ENCODE measurements at places on chromosomes 5 and 9.

DNA sequence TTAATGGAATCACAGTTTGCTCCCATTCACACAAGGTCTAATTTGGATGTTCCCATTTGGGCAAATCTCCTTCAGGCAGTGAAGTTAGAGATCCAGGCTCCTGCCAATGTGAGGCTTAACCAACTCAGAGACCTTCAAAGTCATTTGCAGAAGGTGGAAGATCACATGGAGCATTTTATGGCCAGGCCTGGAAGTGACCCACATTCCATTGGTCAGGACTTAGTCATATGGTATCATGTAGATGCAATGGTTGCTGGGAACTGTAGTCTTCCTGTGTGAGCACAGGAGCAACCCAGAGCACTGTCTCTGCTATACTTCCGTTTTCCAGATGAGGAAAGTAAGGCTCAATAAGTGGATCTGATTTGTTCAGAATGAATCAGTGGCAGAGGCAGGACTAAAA, 292.7 kb upstream of the SMARCA2 start:
- DNase-seq: no peak

- no peak for DNase-seq
These were observed 301.9 kb downstream of the CTNND2 start for GRCh38 chr5:11602298-11602697.

DNA sequence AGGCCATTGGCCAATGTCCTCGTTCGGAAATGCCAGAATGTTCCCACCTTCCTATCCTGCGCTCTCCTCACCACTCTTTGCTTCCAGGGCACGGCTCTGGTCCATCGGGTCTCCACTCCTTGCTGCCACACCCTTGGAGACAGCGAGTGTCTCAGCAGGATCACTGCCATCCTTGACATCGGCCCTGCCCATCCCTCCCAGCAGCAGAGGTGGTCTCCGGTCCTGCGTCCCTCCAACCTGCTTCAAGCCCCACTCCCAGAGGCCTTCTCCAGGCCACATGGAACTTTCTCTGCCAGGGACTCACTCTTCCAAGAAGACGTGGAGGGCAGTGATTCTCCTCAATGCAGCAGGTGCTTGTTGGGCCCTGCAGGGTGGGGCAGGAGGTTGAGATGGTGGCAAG, 42.7 kb downstream of the IRX2 start:
- no peak for DNase-seq

GRCh38 chr5:74281166-74281565, 359.4 kb downstream of the ENC1 start:
- DNase-seq: no peak

DNA sequence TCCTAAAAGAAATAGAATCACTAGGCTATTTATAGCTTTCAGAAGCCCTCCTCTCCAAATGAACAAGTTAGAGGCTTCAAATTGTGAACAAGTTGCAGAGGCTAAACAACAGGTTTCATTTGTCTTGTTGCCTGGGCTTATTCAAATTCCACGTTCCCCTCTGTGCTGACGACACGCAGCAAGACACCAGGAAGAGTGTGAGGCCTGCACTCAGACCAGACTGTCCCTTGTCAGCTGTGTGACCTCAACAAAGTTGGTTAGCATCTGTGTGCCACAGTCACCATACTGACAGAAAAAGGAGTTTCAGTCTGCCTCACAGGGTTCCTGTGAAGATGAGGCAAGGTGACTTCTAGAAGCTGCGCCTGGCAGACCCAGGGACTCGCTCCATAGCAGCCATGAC, 22.1 kb upstream of the GABBR2 start:
- DNase-seq: no peak

DNA sequence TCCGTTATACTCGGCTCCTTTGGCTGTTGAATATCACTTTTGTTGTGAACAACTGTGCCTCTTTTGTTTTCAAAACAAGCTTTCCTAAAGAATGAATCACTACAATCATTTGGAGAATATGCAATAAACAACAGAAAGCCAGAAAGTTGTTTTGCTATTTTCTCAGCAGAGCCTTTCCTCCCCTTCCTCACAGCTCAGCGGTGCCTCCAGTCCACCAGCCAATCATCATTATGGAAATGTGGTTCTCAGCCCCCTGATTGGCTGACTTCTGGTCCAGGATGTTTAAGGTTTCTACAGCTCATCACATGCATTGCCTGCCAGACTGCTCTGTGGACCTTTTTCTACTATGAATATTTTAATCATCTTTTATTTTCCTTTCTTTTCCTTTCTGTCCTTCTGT, 9.1 kb upstream of the ZNF608 start:
- DNase-seq: no peak

DNA sequence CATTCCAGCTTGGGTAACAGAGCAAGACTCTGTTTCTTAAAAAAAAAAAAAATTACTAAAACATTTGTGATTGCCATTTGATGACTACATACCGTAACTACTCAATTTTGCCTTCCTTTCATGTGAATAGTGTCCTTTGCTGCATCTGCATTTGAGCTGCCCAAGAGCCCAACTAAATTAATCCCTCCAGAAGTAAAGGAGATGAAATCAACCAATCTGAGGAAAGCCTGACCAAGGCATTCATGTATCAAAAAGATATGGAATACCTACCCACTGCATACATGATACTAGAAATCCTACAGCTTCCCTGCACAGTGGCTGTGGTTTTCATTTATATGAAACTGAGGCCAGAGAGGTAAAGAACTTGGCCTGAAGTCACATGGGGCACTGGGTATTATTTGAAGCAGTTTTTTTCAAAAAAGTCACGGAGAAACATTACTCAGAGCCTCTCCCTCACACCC, 177.5 kb downstream of the AOPEP start:
- DNase-seq: peak; percentile 77

DNA sequence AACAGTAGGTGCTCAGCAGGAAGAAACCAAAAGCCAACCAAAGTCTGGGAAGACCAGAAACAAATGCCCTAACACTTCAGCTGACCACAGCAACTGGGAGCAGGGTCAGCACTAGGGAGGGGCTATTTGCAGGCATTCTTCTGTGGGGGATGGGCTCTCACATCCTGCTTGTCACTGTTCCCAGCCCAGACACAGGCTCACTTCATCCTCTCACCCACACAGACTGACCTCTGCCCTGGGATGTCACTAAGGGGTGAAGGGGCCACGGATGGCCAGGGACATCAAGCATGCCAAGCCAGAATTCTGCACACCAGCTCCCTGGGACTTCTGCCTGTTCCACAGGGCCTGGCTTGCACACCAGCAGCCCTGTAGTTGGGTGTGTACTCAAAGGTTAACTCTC, 28.7 kb downstream of the GFRA3 start:
- no peak for DNase-seq

- peak; percentile 51 for DNase-seq
These were observed 76.2 kb upstream of the MYO10 start for GRCh38 chr5:17012289-17012688.

- DNase-seq: no peak
These were observed 47.2 kb downstream of the MARCHF3 start for GRCh38 chr5:126982926-126983873.

GRCh38 chr9:107810461-107810961, 320.9 kb upstream of the KLF4 start:
- no peak for DNase-seq

GRCh38 chr5:151577566-151577965, 13.6 kb downstream of the FAT2 start:
- DNase-seq: no peak

GRCh38 chr5:19728571-19728970, 259.4 kb downstream of the CDH18 start:
- DNase-seq: no peak

DNA sequence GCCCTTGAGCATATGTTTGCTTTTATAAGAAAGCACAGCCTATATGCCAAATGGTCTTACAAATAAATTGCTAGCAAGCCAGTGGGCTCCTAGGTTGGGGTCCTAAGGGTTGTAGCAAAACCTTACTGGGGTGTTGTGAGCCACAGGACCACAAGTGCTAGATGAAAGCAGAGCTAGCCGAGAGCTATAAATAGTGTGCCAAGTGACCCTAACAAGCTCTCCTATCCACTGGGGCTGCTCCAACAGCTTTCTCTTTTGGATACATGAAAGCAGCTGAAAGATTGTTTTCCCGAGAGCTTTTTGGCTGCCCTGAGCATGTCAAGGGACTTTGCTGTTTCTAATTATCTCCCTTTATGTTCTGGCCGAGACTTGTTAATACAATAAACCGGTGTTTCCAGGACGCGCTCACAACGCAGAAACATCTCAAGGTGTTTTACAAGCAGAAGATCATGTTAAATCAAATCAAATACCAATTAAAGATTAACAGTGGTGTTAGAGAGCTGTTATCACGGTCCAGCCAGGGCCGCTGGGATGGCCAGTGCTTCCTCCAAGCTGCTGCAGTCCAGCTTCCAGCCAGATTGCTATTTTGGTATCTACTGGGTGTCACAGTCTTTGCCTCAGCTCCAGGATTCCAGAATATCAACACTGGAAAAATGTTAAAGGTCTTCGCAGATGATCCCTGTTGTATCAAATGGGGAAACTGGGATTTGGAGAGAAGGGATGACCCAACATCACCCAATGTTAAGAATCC, 351.0 kb downstream of the ASTN2 start:
- no peak for DNase-seq

GRCh38 chr9:18002718-18003438, 424.0 kb downstream of the SH3GL2 start:
- no peak for DNase-seq

DNA sequence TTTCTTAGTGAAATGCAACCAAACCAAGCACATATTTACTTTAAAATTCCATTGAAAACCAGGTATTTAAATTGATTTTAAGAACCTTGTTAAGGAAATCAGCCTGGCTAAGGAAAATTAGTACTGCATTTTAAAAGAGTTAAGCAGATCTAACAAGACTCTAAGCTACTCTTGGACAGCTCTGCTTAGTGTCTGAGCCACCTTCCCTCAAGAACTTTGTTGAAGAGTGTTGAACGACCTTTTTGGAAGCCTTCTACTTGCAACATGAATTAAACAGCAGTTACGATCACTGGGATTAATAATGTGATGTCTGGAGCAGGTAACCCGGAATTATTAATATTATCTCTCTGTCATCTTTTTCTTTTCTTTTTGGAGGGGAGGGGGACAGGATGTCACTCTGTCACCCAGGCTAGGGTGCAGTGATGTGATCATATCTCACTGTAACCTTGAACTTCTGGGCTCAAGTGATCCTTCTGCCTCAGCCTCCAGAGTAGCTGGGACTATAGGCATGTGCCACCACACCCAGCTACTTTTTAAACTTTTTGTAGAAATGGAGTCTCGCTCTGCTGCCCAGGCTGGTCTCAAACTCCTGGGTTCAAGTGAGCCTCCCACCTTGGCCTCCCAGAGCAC, 74.7 kb downstream of the ANKRD55 start:
- no peak for DNase-seq

- no peak for DNase-seq
These were observed 11.2 kb downstream of the MVB12B start for GRCh38 chr9:126337729-126338372.

GRCh38 chr5:61910771-61911170, 395.2 kb upstream of the KIF2A start:
- no peak for DNase-seq

- no peak for DNase-seq
These were observed 8.7 kb downstream of the TRIM36 start for GRCh38 chr5:115160975-115161475.
